CD4-positive, alpha-beta T cell treated with Interleukin-4 for 1 hour (primary cell): ENCODE measurements at places on chromosomes 6 and 20.
A peak's percentile ranks its signal among the peaks of the same experiment; 100 is the strongest.

DNA sequence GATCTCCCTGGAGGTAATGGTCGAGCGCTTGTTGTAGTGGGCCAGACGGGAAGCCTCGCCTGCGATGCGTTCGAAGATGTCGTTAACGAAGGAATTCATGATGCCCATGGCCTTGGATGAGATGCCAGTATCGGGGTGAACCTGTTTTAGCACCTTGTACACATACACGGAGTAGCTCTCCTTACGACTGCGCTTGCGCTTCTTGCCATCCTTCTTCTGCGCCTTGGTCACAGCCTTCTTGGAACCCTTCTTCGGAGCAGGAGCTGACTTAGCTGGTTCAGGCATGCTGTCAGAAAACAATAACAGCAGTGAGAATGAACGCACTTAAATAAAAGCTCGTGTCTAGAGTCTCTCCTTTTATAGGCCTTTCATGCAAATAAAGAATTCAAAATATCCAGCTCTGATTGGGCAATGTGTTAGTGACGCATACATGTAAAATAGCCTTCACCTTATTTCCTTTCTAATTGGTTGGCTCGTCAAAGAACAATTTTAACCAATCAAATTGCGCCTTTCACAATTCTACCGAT lies 129.2 kb downstream of the HFE start:
- peak; percentile 98 for DNase-seq

GRCh38 chr6:25404091-25404490 lies 124.9 kb downstream of the CARMIL1 start:
- DNase-seq: no peak

GRCh38 chr20:63567386-63568169 lies 6.5 kb downstream of the HELZ2 start:
- peak; percentile 71 for DNase-seq

GRCh38 chr6:2765896-2766766 lies 938 bp downstream of the WRNIP1 start:
- DNase-seq: no peak

- peak; percentile 13 for DNase-seq
Measured at GRCh38 chr6:73134588-73134987, 90.7 kb downstream of the KHDC1L start.

DNA sequence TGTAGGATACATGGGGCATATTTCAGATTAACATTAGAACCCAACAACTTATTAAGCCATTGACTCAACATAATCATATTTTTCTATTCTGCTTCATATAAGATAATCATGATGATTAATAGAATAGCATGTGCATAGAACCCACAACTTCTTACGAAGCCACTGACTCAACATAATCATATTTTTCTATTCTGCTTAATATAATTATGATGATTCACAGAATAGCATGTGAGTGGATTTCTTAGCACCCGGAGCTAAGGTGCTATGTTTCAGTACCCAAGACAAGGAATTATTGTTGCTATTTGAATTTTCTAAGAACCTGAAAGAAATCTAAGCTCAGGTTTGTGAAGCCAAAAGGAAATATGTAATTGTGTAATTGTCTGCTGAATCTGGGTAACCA lies 96.8 kb downstream of the TENT5A start:
- DNase-seq: no peak

DNA sequence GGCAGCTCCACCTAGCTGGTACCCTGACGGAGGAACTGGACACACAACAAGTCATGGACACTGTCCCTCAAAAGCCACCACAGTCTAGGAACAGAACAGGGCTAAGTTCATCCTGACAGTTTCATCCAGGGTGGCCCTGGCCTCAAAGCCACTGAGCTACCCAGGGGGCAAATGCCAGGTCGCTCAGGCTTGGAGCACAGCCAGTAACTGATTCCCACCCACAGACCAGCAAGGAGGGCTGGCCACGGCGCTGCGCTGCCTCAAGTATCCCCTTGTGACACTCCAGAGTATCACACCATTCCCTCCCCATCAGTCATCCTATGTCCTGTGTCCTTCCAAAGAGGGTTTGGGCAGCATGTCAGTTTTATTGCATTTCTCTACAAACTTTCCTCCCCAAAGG lies 72.2 kb downstream of the GINS1 start:
- no peak for DNase-seq

- DNase-seq: no peak
Measured at GRCh38 chr6:118488631-118489030, 59.5 kb upstream of the PLN start.

GRCh38 chr20:36548006-36548315 lies 6.6 kb downstream of the MYL9 start:
- DNase-seq: no peak
